ENCODE measurements at places on chromosomes 11 and 22. TPM values are rescaled to one million over a fixed set of nuclear protein-coding genes. Genes with fewer than 3 reads are reported as not detected.

- DNase-seq: no peak
Measured at GRCh38 chr11:119902656-119903231, 173.7 kb upstream of the NECTIN1 start.

DNA sequence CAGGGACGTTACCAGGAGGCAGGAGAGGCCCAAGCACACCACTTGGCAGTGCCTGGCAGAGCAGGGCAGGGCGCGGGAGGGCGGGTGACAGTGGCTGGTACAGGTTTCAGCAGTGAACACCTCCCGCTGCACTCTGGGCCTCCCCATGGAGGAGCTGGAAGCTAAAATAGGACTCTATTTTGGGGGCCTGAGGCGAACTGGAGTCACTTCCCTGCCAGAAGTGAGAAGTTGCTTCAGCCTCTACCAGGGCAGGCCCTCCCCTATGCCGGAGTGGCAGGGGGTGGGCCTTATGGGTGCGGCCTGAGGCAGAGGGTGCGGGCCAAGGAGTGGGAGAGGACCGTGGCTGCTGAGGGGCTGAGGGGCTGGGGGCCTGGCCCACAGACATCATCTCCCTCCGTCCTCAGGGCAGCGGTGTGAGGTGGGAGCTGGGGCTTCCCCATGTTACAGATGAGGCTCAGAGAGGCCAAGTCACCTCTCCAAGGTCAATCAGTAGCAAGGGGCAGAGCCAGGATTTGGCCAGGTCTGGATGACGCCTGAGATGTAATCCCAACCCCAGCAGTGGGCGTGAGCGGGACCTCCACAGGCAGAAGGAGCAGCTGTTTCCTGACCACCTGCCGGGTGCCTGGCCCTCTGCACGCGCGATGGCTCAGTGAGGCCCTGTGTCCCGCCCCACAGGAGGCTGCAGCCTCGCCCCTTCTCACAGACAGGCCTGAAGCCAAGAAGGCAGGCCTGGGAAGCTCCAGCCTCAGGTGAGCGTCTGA, 39.3 kb downstream of the KCNJ4 start:
- no peak for DNase-seq

DNA sequence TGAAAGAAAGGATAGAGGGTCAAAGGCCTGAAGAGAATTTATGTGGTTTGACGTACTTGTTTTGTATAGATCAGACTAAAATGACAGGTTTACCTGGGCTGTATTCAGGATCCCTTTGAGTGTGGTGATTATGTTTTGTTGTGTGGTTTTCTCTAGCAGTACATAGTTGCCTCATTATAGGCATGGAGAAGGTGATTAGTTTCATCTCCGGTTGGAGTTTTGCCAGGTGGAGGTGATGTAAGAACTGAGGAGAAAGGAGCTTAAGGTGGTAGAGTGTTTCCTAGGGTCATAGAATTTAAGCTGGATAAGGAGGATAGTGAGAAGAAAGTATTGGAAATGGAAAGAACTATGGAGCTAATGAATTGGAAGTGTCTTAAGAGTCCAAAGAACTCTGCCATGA, 229.0 kb downstream of the TMEM135 start:
- no peak for DNase-seq

- no peak for DNase-seq
Measured at GRCh38 chr11:120605469-120605868, 93.9 kb downstream of the GRIK4 start.

DNA sequence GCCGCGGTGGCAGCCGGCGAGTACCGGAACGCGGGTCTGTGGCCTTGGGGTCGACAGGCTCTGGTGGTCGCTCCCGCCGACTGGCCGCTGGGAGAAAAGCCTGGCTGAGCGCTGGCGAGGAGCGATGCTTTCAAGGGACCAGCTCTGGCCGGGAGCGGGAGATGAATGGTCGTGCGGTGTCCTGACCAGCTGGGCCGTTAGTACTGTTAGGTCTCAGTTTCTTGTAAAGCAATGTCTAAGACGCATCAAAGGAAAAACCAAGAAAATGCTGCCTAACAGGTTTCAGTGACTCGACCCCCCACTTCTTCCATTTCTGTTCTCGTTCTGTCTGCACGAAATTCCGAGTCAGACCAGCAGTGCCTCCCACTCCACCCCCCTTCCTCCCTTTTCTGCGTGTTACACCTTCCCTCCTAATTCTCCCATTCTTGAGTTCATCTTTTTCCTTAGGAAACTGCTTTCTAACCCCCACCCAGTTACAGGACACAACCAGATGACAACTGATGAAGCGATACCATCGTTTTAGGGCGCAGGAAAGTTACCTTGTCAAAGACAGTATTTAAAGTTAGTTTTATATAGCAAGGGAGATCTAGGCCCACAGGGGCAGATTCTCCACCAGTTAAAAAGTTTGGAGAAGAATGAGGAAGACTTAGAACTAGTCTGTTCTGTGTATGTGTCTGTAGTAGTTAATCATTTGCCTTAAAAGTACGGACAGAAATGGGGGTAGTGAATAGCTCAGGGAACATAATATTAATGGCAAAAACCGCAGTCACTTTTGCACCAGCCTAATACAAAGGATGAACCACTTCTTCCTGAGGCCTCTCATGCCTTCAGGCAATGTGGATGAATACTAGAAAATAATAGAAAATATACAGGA, 1.0 kb downstream of the CUL5 start:
- no peak for DNase-seq

DNA sequence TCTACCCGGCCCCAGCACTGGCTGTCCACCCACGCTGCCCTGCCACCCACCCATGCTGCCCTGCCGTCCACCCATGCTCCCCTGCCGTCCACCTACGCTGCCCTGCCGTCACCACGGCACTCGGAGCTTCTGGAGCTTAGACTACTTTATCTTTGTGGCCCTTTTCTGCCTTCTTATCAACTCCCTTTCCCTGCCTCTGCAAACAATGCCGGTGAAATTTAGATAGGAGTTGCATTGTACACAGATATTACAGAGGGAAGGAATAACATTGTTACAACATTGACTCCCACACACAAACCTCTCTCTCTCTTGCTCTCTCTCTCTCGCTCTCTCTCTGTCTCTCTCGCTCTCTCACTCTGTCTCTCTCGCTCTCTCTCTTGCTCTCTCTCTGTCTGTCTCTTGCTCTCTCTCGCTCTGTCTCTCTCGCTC, 33.7 kb upstream of the BRSK2 start:
- no peak for DNase-seq

- peak; percentile 51 for DNase-seq
Measured at GRCh38 chr11:1832211-1832919, 2.4 kb upstream of the SYT8 start.

DNA sequence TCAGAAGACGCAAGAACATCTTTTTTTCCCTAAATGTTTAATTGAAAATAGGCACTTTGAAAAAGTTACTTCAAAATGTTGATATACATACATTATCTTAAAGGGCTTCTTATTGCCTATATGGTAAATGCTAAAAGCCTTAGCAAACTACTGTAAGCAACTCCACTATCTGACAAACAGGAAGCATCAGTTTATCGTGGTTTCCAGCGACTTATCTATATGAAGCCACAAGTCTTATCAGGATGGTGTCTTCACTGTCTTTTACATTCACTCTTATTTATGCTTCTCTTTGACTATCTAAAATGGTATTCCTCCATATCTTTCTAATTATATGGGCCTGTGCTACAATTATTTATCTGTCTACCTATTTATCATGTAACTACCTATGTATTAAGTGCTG, 2091.9 kb downstream of the LRRC4C start:
- no peak for DNase-seq

DNA sequence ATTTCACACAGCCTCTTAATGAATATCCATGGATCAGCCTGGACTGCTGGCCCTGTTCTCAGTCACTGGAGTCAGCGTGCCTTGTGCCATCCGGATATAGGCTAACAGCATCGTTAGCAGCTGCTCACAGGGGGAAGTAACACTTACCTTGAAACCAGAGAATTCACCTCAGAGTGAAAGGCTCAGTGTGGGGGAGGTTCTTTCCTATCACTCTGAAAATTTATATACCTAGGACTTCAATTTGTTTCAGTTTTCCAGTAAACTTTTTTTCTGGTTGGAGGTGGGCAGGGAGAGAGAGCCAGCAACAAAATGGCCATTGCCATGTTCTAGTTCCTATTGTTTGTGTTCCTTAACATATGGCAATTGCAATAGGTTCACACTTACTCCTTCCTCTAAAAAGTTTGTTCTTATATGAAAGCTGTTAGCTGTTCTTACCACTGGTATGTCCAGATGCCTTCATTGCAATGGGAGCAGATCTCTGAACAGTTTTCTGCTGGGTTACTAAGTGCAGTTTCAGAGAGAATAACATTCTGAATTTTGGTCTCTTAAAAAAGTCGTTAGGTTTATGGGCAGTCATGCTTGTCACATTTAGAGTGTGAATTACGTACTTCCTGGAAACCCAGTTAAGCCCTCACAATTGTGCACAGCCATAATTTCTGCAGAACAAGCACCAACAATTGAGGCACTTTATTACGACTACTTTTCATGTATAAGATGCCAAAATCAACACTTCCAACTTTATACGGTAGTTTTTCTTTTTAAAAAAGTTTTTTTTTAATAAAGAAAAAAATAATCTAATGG, 247.6 kb downstream of the CADM1 start:
- no peak for DNase-seq

DNA sequence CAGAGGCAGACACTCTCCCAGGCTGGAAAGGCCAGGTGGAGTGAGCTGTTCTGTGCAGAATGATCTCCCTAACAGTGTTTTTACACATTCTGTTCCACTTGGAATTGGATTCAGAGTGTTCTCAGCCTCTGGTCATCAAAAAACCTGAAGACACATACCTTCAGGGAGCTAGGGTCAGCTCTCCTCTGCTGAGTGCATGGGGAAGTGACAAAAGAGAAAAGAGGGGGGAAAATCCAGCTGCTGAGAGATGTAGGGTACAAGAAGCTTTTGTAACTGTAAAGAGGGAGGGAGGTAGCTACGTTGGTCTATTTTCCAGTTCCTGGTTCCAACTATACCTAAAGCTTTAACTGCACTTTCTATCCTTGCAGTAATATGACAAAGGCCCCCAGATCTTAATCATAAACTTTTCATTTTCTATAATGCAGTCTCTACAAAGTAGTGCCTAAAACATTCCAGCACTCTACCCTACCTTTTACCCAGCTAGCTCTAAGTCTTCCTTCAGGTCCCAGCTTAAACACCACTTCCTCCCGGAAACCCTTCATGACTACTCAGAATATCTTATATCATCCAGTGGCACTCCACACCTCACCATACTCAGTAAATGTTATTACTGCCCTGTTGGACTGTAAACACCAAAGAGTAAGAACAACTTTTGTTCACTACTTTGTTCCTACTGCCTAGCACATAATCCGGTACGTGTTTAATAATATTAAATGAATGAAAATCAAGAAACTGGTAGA, 9.2 kb downstream of the MAPK1 start:
- no peak for DNase-seq

- DNase-seq: peak; percentile 88
Measured at GRCh38 chr22:19180740-19181410, 2.3 kb upstream of the SLC25A1 start.

GRCh38 chr11:74702383-74703007, 28.7 kb downstream of the CHRDL2 start:
- peak; percentile 54 for DNase-seq

GRCh38 chr11:85955531-85955930, 100.3 kb downstream of the CCDC83 start:
- no peak for DNase-seq

GRCh38 chr11:2306452-2306823, 4.6 kb downstream of the TSPAN32 start:
- no peak for DNase-seq

DNA sequence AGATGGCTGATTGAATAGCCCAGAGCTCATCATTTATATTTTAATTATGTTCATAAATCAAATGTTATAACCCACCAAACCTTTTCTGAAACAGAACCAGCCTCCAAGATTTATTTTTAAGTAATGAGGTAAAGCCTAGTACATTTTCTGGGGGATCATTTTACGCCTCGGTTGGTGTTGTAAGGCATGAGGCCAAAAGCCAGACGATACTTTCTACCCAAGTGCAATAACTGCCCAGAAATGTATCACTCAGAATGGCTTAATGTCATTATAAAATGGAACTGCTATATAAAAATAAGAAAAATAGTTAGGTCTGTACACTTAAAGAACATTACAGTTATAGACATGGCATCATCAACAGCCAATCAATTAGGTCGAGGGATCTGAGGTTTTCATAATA, 283.3 kb downstream of the CADM1 start:
- no peak for DNase-seq

DNA sequence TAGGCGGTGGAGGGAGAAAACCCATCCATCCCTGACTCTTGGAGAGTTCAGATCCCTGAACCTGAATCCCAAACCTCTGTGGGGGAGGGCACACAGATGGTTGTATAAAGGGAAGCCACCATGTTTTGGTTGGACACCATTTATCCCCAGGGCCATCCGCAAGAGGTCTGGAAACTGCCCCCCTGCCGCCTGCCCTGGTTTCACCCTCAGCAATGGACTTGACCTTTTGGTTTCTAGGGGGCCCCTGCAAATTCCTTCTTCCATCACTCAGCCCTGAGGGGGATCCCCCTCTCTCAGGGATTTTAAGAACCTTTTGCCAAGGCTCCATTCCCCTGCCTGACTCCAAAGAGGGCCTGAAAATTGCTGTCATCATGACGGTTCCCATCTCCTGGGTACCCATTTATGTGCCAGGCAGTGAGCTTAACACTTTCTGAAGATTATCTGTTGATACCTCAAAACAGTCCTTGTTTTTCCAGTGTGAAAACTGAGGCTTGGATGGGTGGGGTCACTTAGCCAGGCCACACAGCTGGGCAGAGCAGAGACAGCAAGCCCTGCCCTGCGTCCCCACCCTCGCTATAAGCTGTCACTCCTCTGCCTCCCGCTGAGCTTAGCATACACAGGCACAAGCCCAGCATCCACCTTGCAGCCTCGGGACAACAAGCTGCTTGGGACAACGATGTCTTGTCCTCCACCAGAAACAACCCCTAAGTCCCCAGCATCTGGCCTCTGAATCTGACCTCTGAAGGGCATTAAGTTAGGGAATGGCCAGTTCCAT, 33.2 kb upstream of the CRYBB3 start:
- no peak for DNase-seq

GRCh38 chr11:45394294-45395085, 108.3 kb upstream of the SYT13 start:
- DNase-seq: no peak

DNA sequence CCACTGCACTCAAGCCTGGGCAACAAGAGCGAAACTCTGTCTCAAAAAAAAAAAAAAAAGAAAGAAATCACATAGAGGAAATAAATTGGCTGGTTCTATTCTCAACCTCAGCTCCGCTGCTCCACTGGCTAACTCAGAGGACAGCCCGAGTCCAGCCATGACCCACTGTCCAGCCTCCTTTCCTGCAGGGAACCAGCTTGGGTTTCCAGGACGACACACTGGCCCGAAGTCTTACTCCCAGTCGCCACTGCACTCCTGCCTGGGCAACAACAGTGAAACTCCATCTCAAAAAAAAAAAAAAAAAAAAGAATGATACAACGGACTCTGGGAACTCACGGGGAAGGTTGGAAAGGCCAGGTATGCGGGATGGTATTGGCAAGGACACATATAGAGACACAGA, 31.5 kb downstream of the APOL3 start:
- no peak for DNase-seq

Gene OR8G1
- total RNA-seq: not detected

Gene H19
- total RNA-seq: 21.5 TPM

Gene HEPN1
- not detected for total RNA-seq

Gene MAP6
- total RNA-seq: 4.8 TPM

Gene OR52A1
- total RNA-seq: not detected

Gene MMP1
- total RNA-seq: not detected
